ENCODE measurements at places on chromosomes 7 and 10.

- DNase-seq, result no peak
These were observed 35.0 kb upstream of the ACSL5 start for GRCh38 chr10:112338957-112339356.

- no peak for DNase-seq
These were observed 19.1 kb downstream of the MCMBP start for GRCh38 chr10:119853574-119853973.

GRCh38 chr7:90596671-90597562 is 796 bp downstream of the CDK14 start:
- DNase-seq, result no peak

GRCh38 chr7:70698219-70698832 is 433.6 kb upstream of the GALNT17 start:
- DNase-seq, result peak; percentile 51

DNA sequence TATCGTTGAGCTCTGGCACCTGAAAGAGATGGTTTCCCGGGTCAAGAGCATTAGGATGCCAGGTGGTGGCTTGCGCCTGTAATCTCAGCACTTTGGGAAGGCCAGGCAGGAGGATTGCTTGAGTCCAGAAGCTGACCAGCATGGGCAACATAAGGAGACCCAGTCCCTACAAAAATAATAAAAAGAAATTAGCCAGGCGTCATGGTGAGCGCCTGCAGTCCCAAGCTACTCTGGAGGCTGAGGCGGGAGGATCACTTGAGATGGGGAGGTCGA is 6.1 kb upstream of the KCP start:
- DNase-seq, result no peak

- DNase-seq, result no peak
These were observed 2.4 kb upstream of the PTN start for GRCh38 chr7:137345799-137346449.

DNA sequence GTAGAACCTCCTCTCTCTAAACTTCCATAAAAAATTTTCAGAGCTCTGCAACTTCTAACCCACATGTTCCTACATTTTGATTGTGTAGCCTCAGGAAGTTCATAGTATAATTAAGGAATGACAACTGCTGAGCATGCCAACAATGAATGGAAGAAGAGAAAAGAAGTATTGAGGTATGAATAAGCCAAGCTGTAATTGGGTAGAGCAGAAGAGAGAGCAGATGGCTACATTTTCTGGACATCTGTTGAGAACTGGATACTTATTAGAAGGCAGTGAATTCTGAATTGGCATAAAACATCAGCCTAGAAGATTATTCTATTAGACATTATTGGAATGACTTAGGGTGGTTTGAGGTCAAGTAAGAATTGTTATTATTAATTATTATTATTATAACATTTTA is 728.3 kb upstream of the PHF14 start:
- no peak for DNase-seq

- no peak for DNase-seq
These were observed 52.5 kb upstream of the LHFPL3 start for GRCh38 chr7:104275900-104276299.

GRCh38 chr10:12389154-12389734 is 39.9 kb downstream of the CAMK1D start:
- DNase-seq, result no peak

GRCh38 chr7:99844328-99844727 is 16.5 kb downstream of the CYP3A43 start:
- DNase-seq, result no peak

DNA sequence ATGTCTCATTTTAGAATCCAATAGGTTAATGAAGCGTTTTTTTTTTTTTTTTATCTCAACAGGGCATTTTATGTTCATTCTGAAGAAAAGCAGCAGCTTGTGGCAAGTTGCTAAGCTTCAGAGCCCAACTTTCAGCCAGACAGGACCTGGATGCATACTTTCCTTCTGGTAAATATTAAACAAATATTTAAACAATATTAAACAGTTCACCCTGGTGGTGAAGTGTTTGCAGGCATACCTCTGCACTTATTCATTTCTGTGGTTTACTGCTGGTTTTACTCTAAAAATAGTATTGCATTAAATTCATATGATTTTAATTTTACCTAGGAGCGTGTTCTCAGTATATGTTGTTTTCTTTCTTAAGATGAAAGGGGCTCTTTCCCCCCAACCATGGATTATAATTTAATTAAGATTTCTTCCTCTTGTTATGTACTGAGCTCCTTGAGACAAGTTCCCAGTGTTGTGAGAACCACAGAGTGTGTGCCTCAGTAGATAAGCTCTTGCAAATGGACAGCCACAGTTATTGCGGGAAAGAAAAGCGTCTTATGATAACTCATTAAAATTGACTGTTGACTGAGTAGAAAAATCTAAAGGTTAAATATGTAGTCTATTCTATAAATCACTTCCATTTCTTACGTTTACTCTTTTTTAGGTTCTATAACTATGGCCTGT is 155.8 kb downstream of the MALRD1 start:
- no peak for DNase-seq

GRCh38 chr10:62853710-62854109 is 37.5 kb upstream of the EGR2 start:
- no peak for DNase-seq

DNA sequence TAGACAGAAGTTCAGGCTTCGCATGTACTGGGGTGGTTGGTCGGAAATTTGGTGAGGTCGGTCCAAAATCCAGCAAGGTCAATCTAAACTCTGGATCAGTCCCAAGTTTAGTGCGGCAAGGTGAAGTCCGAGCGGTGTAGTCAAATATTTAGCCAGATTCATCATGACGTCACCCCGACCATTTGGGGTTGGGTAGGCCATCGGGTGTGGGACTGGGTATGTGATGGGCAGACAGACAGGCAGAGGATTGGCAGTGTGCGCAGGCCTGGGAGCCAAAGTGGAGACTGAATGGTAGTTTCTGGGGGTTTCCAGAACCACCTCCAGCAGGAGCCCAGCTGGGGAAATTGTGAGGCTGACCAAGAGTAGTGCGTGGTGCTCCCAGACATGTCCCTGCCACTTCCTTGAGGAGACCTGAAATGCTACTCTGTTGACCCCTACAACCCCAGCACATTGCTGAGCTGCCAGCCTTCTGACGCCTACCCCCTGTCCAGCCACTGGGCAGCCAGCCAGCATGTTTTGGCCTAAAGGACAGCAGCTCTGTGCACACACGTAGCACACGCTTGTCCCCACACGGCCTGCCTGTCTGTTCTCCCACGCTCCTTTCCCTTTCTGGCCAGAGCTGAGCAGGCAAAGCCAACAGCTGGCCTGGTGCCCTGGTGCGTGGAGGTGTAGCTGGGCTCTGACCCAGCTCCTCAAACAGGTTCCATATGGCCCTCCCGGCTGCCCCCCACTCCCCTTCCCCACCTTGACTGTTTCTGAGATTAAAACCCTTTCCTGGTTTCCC is 55.9 kb downstream of the FAM241B start:
- DNase-seq, result no peak

- no peak for DNase-seq
These were observed 20.4 kb downstream of the KLLN start for GRCh38 chr10:87842776-87843497.

- DNase-seq, result no peak
These were observed 66.0 kb upstream of the CSTF2T start for GRCh38 chr10:51765284-51765971.

DNA sequence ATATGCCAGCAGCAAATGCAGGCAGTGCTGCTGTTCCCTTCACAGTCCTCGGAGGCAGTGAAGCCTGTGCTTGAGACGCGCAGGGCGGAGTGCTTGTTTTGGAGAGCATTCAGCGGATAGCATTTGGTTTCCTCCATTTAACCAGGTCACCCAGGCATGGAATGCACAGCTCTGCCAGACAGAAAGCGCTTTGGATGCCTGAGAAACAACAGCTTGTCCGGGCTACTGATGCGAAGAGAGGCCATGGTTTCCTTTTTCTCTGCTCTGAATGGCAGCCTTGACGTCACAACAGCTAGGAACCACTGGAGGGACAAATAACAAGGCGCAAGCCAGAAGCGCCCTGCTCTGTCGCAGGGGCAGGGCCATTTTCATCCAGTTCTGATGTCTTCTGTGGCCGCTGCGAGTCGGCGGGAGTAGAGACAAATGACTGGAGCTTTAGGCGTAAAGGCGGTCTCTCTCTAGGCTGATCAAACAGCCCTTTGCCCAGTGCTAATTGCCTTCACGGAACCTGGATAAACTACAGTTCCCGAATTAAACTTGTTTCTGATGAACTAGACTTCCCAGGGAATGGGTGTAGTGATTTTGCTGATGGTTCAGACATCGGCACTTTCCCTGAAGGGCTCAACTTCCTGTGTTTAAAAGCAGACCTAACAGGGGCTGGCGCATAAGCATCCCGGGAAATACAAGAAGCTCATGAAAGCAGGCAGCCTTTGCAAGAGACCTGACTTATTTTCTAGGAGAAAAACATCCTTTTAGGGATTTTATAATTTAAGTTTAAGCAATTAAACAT is 187.6 kb upstream of the KLF14 start:
- no peak for DNase-seq

DNA sequence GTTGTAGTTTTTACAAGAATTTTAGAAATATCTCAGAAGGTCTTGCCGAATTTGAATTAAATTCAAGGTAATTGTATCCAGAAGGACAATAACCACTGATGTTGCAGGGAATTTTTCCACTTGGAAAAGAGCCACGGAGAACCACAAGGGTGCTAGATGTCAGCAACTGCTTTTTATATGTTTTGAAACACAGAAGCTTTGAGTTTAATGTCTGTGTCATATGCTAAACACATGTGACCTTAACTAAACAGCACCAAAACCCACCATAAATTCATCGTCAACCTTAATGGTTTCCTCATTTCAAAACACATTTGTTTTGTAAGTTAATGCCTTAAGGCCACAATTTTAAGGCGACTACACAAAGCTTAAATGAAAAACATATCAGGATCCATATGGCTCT is 106.9 kb downstream of the COL28A1 start:
- DNase-seq, result no peak

DNA sequence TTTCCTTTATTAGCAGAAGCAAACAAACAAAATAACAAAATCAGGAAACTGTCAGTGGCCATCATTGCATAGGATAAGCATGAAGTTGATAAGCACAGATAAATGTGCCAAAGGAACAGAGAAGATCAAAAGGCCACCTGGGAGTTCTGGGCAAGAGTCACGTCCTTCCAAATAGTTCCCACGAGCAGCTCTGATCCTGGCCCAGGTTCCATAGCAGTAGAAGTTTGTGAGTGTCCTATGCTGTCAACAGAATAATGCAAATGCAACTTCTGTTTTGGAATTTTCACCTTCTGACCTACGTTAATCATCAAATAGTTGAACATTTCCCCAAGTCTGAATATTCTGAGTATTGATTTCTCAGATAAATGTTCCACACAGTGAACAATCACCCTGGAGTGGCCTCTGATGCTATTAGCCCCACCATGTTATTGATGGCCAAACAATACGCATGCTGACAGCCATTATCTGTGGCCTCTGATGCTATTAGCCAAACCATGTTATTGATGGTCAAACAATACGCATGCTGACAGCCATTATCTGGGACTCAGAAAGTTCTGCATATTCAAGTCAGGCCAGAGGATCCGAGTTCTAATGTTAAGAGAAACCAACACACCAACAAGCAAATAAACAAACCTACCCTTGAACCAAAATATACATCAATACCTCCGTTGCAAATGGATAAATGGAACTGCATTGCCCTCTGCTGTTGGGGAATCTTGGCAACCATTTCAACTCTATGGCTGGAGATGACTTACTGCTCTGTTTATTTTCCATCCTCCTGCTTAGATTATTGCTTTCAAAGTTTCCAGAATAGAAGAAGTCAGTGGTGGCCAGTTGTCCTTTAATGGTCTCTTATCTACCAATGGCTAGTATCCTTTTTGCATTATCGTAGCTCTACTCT is 63.3 kb downstream of the MRC1 start:
- peak; percentile 16 for DNase-seq
